ENCODE measurements at places on chromosomes 1 and 21. TPM values are rescaled to one million over a fixed set of nuclear protein-coding genes. Genes with fewer than 3 reads are reported as not detected.

- peaks cover 65% of the 10 kb centered on the region for H3K27me3 ChIP-seq
- peaks cover 9% of the 10 kb centered on the region for H3K4me1 ChIP-seq
- H3K36me3 ChIP-seq: no peaks in the 10 kb centered on the region
Observed at GRCh38 chr1:20358761-20359263, 68.1 kb downstream of the VWA5B1 start.

DNA sequence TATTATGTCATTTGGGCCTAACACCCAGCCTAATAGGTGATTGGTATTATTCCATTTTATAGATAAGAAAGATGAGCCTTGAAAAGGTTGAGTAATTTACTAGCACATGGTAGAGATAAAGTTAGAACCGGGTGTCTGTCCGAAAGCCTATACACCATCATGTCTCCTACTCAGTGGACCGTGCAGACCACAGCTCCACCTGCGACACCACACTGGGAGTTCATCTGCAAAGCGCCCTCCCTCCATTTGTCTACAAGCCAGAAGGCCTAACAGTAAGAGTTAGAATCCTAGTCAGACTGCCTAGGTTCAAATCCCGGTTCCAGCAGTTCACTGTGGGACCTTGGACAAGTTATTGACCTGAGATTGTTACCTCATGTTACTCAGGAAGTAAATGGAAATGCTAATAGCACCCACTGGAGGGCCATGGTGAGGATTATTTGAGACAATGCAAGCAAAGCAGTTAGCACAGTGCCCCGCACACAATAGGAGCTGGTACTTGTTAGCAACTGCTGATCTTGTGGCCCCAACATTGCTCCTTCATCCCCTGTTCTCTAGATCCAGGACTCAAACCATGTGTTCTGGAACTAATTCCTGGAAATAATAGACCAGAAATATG lies 20.5 kb downstream of the ARMH1 start:
- H3K27ac ChIP-seq: no peak overlapping the region
- peaks cover 8% of the 10 kb centered on the region for H3K4me1 ChIP-seq
- H3K27me3 ChIP-seq: peaks cover 17% of the 10 kb centered on the region
- peaks cover 6% of the 10 kb centered on the region for H3K36me3 ChIP-seq

DNA sequence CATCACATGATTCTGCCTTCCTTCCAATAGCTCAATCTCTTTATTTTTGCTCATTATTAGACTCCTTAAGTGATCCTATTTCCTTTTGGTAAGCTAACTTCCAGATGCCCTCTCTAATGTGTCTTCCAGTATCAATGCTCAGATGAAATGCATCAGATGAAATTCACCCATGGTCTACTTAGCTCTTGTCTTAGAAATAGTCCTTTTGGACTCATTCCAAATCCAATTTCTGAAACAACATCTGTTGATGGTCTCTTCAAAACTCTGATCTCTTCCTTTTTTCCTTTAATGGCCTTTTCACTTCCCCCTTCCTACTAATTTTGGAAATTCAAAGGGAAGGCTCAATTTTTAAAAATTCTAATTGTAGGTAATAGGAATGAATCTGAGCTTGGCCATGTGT lies 81.1 kb upstream of the GREM2 start:
- peaks cover 2% of the 10 kb centered on the region for H3K4me1 ChIP-seq
- peaks cover 18% of the 10 kb centered on the region for H3K27me3 ChIP-seq
- no peak overlapping the region for H3K27ac ChIP-seq
- no peak for DNase-seq
- peaks cover 2% of the 10 kb centered on the region for H3K36me3 ChIP-seq

Gene COL16A1
- not detected for total RNA-seq

Gene RNU1-4
- total RNA-seq: 3,922 TPM

DNA sequence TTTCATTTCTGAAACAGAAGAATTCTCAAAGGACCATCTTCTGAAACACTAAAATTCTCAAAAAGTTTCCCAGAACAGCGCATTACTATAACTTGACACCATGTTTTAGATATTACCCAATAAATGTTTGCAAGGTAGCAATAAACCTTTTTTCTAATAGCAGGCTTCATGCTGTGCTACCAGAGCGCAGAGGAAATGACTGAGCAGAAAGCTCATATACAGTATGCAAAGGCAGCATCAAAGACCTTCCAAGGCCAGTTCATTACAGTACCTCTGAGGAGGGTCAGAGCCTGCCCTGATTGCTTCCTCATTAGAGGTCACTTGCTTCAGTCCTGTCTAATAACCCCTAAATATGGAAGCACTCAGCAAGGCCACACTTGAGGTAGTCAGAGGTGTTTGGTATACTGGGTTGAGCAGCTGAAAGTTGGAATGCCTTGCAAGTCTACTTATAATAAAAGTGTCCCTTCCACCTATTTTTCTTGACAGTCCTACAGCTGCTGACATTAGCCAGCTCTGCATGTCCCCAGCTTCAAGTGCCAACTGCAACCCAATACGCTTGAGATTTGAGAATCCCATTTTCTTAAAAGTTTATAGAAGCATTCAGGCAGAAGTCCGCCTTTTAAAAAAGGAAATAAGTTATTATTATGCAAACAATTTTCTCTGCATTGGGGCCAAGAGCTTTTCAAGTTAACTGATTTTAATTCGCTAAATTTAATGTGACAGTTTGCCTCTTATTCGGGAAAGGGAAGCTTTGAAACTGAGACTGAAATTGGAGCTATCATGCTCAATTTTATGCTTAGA lies 207.2 kb downstream of the ZC3H11B start:
- H3K36me3 ChIP-seq: peaks cover 3% of the 10 kb centered on the region
- no peak overlapping the region for H3K27ac ChIP-seq
- no peak for DNase-seq

Data from T-helper 17 cell (primary cell).